Stimulated activated CD8-positive, alpha-beta memory T cell treated with anti-CD3 and anti-CD28 coated beads, Interleukin-4, amount 100 ng/mL, for 4 hours (primary cell): ENCODE measurements at places on chromosomes 7 and 10.

DNA sequence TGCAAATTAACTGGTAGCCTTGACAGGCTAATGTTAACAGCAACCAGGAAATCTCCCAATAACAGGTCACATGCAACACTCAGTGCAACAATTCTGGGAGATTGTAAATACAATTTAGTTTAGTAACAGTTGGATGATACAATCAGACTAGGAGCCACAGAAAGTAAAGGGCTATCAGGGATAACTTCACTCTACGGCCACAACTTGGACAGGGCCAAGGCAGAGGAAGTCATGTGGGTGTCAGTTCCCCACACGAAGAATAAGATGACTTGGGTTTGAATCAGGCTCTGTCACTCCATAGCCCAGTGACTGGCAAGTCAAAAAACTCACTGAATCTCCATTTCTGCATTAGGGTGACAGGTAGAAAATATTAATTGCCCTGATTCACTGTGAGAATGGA lies 217.3 kb upstream of the CCDC6 start:
- DNase-seq, result no peak

- no peak for DNase-seq
These were observed 28.6 kb upstream of the TNPO3 start for GRCh38 chr7:129083525-129083924.

DNA sequence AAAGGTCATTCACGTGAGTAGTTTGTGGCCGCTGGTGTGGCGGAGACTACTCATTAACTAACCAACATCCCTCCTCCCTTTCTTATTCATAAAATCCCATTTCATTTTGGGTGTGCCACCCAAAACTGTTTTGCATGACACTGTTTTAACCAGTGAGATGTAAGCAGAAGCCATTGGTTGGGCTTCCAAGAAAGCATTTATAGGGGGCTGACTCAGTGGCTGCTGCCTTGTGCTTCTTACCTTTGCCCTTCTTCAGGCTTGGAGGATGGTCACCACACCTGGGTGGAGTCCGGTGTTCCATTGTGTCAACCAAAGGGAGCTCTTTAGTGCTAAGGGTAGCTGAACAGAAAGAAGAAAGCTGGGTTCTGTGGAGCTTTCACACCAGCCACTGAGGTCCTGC lies 37.2 kb upstream of the EPC1 start:
- DNase-seq, result no peak

- no peak for DNase-seq
These were observed 98.2 kb downstream of the KIAA1217 start for GRCh38 chr10:24307116-24307515.

GRCh38 chr7:36298106-36298505 lies 91.6 kb upstream of the ANLN start:
- DNase-seq, result no peak

DNA sequence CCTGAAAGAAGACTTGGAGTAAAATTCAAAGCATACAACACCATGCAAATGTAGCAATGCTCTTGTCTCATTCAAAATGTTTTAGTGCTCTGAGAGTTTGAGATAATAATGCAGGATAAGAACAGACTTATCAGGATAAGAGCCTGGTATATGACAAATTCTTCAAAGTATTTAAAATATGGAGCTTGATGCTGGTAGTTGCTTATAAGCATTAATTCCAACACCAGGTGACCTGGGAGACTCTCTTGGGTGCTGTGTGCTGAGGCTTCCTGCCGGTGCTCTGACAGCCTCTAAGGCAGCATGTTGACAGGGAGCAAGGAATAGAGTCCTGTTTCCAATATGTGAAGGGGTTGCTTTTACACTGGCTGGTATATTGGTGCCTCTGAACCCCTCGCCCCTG lies 34.8 kb upstream of the SLC26A5 start:
- no peak for DNase-seq

- no peak for DNase-seq
These were observed 124.2 kb downstream of the GNAT3 start for GRCh38 chr7:80387634-80388193.

DNA sequence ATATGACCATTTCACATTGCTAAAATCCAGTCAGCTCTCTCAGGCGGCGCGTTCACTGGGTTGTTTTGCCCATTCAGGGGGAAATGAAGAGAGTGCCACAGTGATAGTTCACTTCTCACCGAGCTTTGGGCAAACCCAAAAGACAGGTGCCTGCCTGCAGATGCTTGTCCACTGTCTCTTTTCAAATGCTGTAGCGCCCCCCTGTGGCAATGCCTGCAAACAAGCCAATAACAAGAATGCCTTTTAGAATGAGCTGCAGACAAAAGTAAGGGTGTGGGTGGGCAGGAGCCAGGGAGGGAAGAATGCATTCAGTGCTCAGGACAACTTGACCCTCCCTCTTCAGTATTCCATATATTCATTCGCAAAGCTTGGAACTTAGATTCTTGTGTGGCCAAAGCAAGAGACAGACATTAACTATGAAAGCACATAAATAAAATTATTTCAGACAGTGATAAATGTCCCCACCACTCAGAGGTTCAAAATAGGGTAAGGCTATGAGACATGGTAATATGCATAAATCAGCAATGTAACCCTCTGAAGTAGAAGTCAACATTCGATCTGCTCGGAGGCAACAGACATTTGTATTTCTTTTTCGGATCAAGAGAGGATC lies 86.9 kb downstream of the JAZF1 start:
- DNase-seq, result no peak

DNA sequence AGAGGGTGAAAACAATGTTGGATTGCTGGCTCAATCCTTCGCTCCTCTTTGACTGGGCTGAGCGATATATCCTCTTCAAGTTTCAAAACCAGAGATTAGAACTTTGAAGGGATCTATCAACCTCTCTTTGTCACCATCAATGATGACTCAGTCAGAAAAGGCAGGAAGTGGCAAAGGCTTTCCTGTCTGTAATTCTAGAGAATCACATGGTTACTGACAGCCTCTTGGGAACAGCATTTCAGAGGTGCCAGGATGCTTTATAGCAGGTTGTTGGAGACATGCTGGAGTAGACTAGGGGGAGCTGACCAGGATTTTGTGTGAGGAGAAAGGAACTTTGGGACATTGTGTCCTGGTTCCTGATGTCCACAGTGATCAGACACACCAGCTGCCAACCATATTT lies 81.3 kb downstream of the PRKCQ start:
- no peak for DNase-seq

- no peak for DNase-seq
These were observed 334.8 kb downstream of the GLRX3 start for GRCh38 chr10:130470973-130471372.

DNA sequence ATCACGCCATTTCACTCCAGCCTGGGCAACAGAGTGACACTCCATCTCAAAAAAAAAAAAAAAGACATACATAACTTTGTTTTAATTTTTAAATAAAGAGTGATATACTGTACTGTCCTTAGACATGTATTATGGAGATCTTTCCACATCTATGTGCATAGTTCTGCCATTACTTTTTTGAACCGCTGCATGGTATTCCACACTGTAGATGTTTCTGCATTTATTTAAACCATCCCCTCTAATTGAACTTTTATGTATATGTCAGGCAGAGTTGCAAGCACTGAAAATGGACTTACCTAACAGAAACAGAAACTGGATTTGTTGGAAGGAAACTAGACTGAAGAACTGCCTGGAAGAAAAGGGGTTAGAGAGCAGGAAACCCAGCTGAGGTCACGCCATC lies 8.5 kb upstream of the ARHGAP19 start:
- DNase-seq, result no peak

- DNase-seq, result no peak
These were observed 73.4 kb upstream of the CUX1 start for GRCh38 chr7:101743995-101744360.

DNA sequence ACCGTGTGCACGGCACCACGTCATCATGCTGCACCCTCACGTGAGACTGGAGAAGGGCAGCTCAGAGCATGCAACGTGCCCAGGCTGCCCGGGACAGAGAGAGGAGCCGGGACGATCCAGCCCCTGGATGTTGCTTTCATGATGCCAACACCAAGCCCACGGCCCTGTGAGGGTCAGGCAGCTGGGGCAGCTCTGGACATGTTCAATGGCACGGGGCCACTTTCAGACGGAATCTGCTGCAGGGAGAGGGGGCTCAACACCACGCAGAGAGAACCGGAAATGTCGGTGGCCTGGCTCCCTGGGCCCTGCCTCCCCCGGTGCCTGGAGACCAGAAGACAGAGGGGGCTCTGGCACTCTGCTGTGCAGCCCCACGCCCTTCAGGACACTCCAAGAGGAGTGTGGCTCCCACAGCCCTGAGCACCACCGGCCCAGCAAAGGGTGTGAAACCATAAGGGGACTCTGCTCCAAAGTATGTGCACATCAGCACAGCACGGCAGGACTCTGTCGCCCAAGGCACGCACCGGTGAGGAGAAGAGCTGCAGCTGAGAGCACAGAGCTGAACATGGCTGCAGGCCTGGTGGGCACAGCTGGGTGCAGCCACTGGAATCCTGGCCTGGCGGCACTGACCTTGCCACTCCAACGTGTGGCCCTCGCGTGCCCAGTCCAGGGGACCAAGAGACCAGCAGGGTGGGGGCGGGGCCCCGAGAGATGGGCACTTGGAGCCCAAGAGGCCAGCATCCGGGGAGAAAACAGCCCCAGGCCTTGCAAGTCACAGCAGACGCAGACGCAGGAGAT lies 70.3 kb upstream of the PDGFA start:
- no peak for DNase-seq
